ENCODE measurements at places on chromosomes 7 and 10. TPM values are rescaled to one million over a fixed set of nuclear protein-coding genes. Genes with fewer than 3 reads are reported as not detected.

The SPDYE2 gene
- polyA plus RNA-seq: 7.4 TPM

The KAZALD1 gene
- 28.0 TPM for polyA plus RNA-seq

The PTEN gene
- 39.0 TPM for polyA plus RNA-seq

The TAS2R40 gene
- not detected for polyA plus RNA-seq

The TMEM130 gene
- polyA plus RNA-seq: 3.9 TPM

The SPDYE16 gene
- polyA plus RNA-seq: 2.7 TPM

The SKAP2 gene
- 11.3 TPM for polyA plus RNA-seq

The PITX3 gene
- 24.1 TPM for polyA plus RNA-seq

The EGFR gene
- 20.1 TPM for polyA plus RNA-seq

The EFCAB10 gene
- 1.4 TPM for polyA plus RNA-seq

The ZC3HAV1L gene
- polyA plus RNA-seq: 16.6 TPM

The ODAD2 gene
- 0.62 TPM for polyA plus RNA-seq

The SAMD9 gene
- 2.6 TPM for polyA plus RNA-seq
